Epithelial cell of esophagus (primary cell): ENCODE measurements at places on chromosomes 3 and 15.

DNA sequence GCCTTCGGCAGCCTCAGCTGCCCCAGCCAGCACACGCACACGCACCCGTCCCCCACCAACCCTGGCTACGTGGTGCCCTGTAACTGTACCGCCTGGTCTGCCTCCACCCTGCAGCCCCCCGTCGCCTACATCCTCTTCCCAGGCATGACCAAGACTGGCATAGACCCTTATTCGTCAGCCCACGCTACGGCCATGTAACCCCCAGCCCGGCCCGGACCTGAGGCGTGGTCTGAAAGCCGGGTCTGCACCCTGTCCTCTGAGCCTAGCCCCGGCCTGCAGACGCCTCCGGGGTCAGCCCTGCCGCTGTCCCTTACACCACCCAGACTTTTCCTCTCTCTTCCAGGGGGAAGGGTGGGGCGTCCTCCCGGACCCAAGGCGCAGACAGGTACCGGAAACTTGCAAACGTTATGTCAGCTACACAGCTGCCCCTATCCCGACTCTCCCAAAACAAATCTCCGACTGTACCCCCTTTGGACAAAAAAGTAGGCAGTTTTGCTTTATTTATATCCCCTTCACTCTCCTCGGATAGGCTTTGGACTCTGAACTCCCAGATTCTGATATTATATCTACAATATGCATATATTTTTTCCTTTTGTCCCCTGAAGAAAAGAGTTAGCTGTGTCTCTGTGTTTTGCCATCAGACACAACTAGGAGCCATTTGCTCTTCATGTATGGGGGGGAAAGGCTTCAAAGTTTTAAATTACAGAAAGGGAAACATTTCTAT, 1.4 kb downstream of the SOX14 start:
- DNase-seq: no peak

DNA sequence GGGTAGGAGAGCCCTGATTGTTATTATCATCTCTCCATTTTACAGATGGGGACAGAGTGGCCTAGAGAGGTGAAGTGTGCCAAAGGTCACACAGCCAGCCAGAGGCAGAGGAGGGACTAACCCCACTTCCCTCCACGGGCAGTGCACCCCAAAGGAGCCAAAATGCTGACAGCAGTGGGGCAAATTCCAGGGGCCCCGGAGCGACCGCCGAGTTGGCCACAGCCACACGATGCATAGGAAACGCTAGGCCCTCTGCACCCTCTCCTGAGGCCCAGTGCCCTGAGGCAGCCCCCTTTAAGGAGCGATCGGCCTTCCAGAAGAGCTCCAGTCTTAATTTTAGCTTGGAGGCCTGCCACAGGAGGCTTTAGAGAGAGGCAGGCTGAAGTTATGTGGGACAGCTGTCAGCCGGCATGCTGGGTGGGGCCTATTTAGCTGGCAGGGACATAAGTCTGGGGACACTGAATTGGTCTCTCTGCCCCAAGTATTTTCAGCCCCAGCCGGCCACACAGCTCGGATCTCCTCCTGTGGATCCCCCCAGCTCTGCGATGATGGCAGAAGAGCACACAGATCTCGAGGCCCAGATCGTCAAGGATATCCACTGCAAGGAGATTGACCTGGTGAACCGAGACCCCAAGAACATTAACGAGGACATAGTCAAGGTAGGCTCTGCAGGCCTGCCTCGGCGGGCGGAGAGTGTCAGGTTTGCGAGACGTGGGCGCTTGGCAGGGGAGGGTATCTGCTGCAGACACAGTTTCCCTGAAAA, at the start of gene CAV3:
Gene CAV3 (plus strand): TSS at position 471 of the 763 bp plus-strand sequence. CDS start 75 bp downstream, at position 546.
- DNase-seq: no peak

DNA sequence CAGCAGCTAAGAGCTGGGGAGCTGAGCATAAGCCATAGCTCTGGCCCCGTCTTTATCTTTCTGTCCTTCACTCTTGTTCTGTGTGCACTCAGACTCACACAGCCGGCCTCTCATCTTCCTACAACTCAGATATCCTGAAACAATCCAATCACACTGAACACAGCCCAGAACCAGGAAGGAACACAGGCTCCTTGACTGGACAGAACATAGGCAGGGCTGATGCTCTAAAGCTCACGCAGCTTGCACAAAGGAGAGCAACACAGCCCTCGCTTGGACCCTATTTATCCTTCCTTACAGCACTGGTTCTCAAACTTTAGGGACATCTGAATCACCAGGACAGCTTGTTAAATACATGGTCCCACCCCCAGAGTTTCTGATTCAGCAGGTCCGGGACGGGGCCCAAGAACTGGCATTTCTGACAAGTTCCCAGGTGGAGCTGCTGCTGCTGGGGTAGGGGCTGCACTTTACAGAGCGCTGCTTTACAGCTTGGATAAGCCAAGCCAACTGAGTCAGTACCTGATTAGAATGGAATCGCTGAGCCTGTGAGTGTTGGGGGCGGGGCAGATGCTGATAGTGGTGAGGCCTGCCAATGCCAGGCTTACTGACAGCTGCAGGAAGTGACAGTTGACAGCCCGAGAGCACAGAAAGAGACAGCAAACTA, 65.1 kb downstream of the MRPL46 start:
- DNase-seq: no peak

DNA sequence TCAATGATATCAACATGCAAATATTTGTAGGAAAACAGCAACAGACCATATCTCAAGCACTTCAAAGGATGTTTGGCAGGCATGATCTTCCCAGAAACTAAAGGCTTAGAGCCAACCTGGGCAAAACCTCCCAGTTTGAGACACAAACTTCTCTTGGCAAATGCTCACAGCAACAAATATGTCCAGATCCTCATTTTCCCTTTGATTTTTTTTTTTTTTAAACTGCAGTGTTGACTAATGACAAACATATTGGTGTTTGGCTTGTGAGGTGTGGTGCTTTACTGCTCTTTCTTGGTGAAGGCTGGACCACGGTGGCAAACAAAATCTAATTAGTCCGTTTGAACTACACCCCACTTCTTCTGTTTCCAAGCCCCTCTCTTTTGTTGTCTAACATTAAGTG, 87.2 kb downstream of the EBLN2 start:
- no peak for DNase-seq

DNA sequence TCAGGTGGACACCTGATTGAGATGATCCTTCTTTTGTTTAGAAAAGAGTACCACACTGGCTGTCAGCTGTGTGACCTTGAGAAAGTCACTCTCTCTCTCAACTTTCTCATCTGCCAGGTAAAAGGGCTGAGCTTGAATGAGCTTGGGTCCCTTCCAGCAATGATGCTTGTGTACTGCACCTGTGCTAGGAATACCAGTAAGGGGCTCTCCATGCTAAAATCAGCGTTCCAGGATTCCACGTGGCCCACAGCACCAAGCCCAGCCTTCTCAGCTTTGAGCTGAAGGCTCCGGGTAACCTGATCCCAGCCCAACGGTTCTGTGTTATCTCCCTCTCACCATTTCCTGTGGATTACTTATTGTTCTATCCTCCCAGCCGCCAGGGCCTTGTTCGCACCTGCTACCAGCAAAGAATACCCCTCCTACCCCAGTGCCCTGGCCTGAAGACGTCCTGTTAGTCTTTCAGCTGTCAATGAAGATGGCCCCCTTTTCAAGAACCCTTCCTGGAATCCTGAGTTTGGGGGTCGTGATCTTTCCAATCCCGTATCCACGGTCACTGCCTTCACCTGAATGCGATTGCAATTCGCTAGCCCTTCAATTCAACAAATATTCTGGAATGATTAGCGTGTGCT, 54.2 kb upstream of the CGNL1 start:
- DNase-seq: no peak

DNA sequence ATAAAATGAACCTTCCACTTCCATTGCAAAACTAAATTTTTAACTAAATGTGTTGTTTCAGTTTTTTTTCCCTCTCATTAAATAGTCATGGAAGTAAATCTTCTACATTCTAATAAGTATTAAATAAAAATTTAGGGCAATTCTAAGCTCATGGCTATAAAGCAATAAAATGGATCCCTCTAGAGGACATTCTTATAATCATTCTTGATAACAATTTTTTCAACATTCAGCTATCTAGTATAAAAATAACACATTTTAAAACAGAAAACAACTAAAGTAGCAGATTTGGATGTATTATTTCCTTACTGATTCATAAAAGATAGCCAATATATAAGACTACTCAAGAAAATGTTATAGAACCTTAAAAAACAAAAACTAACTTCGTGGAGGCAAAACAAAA, 393.1 kb downstream of the PLOD2 start:
- DNase-seq: peak; percentile 6

- no peak for DNase-seq
Measured at GRCh38 chr15:47442371-47442770, 274.9 kb upstream of the SEMA6D start.

DNA sequence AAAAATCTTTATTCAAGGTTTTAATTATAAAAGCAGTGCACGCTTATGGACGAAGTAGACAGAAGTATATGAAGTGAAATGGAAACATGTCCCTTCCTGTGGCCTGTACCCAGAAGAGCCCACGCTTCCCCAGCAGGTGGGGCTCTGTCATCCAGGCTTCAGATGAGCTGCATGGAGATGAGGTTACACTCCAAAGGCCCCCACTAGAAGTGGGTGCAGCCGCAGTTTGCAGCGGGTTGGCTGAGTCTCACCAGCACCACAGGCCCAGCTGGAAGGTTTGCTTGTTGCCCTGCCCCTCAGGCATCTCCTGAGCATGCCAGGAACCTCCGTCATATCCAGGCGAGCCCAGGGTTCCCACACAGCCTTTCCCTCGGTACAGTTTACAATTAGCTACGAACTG, 33.1 kb downstream of the PRR20G start:
- DNase-seq: peak; percentile 50

GRCh38 chr15:76078285-76078877, 18.6 kb downstream of the TMEM266 start:
- DNase-seq: no peak

GRCh38 chr3:127455541-127456450, 134.7 kb downstream of the TPRA1 start:
- peak; percentile 57 for DNase-seq

- no peak for DNase-seq
Measured at GRCh38 chr3:18544146-18544545, 119.0 kb upstream of the SATB1 start.

DNA sequence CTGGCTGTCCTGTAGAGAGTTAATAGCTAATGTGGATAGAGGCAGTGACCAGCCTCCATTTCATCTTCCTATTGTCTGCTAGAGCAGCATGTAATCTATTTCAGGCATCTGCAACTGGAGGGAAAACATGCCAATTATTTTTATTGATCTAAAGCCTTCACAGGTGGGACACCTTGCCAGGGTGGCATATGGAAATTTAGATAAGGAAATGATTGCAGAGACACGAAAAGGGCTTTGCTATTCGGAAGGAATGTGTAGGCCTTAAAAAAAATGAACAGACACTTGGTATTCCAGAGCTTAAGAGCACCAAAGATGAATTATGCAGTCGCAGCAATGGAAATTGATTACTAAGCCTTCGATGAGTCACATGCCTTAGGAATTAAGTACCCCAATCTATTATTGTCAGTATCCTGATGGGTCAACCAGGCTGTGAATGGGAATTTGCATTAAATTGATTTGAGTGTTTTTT, 454.7 kb downstream of the SQOR start:
- no peak for DNase-seq

- no peak for DNase-seq
Measured at GRCh38 chr3:70249509-70250160, 62.8 kb downstream of the MDFIC2 start.

- no peak for DNase-seq
Measured at GRCh38 chr15:79430901-79431635, 1.1 kb upstream of the MINAR1 start.

DNA sequence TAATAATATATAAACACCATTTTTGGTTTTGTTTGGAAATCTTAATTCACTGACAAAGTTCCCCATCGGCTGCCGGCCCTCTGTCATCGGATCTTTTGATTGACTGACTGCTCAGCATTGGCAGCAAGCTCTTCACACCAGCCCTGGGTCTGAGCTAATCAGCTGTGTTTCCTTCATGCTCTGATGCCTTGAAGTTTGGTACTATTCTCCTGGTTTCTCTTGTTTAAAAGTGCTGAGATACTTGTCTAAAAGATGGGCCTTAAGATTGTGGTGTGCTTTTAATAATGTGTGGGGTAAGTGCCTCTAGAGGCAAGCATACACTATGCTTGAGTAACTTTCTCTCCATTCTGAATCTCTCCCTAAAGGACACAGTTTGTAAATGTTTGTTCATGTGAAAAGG, 415.5 kb upstream of the TPRG1 start:
- DNase-seq: no peak

- DNase-seq: no peak
Measured at GRCh38 chr15:49096090-49096750, 50.0 kb upstream of the SECISBP2L start.

DNA sequence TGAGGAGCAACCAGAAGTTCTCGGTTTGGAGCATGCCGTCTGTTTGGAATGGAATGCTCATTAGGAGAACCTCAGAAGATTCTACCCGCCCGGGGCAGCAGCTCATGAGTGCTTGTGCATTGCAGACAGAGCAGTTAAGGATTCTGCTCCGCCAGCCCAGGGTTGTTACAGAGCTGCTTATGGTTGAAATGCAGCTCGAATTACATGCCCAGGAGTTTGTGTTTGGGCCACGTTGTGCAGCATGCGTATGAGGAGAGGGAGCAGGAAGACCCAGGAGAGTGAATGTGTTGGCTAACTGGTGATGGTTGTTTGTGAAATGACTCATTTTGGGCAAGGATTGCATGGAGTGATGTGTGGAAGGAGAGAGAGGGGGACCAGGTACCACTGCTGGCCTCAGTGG, 9.0 kb downstream of the FGD5 start:
- DNase-seq: peak; percentile 20

- DNase-seq: peak; percentile 27
Measured at GRCh38 chr15:88834211-88834812, 31.1 kb downstream of the ACAN start.

DNA sequence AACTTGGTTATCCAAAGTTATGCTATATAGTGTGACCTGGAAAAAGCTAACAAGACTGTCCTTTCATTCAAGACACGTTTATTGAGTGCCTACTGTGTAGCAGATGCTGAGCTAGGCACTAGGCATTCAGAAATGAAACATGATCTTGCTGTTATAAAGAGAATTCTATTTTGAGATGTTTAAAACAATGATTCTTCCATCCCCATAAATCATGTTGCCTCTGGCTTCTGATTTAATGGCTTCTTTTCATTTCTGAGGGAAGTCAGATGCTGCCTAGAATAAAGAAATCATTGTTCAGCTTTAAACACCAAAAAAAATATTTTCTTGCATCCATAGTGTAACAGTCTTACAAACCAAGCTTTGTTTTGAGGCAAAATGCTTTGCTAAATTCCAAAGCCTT, 620.9 kb upstream of the UBE2E2 start:
- no peak for DNase-seq

- no peak for DNase-seq
Measured at GRCh38 chr3:107208796-107209195, 168.4 kb upstream of the CCDC54 start.

GRCh38 chr3:183172051-183172639, 9.6 kb upstream of the LAMP3 start:
- no peak for DNase-seq
